ENCODE measurements at places on chromosomes 4 and X. TPM values are rescaled to one million over a fixed set of nuclear protein-coding genes. Genes with fewer than 3 reads are reported as not detected.

- DNase-seq, result no peak
Measured at GRCh38 chrX:71053217-71053621, 14.9 kb downstream of the SNX12 start.

- peak; percentile 2 for DNase-seq
Measured at GRCh38 chrX:145190801-145191389, 56.4 kb upstream of the SPANXN1 start.

DNA sequence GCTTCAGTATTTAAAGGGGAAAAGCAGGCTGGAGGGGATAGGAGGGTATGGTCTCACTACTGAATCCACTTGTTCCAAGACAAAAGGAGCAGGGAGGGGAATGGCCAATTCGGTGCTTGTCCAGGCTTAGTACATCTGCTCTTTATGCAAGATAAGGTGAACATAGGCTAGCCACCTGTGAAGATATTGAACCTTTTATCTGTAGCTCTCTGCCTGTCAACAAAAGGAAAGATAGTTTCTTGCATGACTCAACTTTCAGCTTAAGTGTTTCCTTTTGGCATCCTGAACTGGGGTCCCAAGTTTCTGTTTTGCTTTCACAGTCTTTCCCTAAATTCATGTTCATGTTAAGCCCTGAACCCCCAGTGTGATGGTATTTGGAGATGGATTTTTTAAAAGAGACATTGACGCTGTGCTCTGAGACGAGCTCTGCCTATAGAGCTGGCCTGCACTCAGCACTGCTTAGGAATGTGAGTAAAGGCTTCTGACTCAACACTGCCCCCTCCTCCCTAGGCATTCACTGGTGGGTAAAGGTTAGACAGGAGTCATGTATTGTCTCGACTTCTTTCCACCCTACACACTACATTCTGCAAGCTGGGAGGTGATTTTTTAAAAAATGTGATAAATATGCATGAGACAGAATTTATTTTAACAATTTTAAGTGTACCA is 28.2 kb downstream of the FAM149A start:
- no peak for DNase-seq

GRCh38 chrX:28278251-28278650 is 297.0 kb upstream of the DCAF8L1 start:
- DNase-seq, result no peak

GRCh38 chrX:8864161-8864560 is 63.0 kb upstream of the FAM9A start:
- no peak for DNase-seq

DNA sequence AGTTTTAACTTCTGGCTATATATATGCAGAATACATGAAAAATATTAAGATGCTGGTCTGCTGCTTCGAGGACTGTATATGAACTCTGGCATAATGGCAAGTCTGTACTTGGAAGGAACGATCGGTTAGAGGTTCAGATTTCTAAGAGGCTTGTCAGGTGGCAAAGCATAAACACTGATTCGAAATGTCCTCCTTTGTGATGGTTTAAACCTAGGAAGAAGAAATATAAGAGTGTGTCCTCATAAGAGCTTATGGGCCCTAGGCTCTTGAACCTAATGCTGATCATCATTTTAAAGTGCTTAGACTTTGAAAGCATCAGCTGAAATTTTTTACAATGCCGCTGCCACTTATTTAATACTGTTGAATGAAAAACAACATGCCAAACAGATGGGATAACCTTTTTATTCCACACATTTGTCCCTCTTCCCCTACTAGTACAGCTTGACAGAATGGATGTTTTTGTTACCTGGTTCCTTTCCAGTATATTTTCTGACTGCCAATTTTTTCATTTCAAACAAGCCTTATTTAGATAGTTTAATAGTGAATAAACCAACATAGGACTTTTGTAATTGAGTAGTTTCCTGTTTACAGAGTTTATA is 8.8 kb downstream of the SPRY1 start:
- no peak for DNase-seq

DNA sequence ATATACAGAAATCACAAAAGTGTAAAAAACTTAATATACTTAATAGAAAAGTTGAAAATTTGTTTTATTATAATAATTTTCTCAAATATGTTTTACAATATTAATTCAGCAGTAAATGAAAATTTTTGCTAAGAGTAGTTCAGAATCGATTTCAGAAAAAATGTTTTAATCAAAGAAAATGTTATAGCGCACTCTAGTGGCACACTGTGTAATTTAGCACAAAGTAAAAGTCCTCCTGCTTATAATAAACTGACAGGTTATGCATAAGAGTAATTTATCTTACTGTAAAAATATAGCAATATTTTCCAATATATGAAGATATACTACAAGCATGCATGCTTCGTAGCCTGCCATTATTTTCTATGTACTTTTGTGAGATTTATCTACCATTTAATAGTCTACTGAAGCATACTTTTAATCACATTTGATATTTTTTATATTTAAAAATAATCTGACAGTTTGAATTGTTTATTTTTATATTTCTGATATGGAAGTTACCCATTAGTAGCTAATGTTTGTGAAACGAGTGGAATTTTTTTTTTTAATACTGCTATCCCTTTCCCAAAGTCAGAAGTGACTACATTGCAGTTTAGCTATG is 217.9 kb upstream of the KLHL4 start:
- peak; percentile 9 for DNase-seq

- no peak for DNase-seq
Measured at GRCh38 chr4:48255072-48255958, 14.3 kb downstream of the TEC start.

GRCh38 chr4:158035662-158036195 is 137.1 kb downstream of the GASK1B start:
- no peak for DNase-seq

The MAGEB17 gene
- polyA plus RNA-seq, result not detected

The DIPK2B gene
- 24.2 TPM for polyA plus RNA-seq

The FHDC1 gene
- 5.6 TPM for polyA plus RNA-seq

The FAM120C gene
- polyA plus RNA-seq, result 8.7 TPM

- no peak for DNase-seq
Measured at GRCh38 chrX:78923198-78924015, 21.8 kb upstream of the P2RY10 start.

- DNase-seq, result no peak
Measured at GRCh38 chrX:71198066-71198465, 25.0 kb upstream of the GJB1 start.

- no peak for DNase-seq
Measured at GRCh38 chr4:176238826-176239225, 30.2 kb downstream of the ASB5 start.

- DNase-seq, result no peak
Measured at GRCh38 chrX:68177542-68177941, 255.8 kb downstream of the OPHN1 start.

GRCh38 chr4:83179205-83179604 is 64.7 kb upstream of the PLAC8 start:
- no peak for DNase-seq

DNA sequence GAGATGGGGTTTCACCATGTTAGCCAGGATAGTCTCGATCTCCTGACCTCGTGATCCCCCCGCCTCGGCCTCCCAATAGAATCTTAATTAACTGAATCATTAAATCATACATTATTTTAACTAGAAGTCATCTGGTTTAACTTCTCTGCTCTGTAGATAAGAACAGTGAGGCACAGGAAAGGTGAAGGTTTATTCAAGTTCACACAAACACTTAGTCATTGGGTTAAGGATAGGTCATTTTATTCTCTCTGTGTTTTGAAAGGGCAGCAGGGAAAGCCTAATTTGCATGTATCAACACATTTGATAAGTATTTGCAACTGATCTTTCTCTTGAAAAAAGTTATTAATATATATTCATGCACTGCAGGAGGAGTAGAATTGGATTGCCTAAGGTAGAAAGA is 1.1 kb upstream of the ETNPPL start:
- DNase-seq, result no peak

The PAGE2B gene
- 0.29 TPM for polyA plus RNA-seq

- no peak for DNase-seq
Measured at GRCh38 chr4:25165916-25166315, 5.7 kb upstream of the SEPSECS start.

The SERPINA7 gene
- not detected for polyA plus RNA-seq

- DNase-seq, result no peak
Measured at GRCh38 chr4:125397226-125397625, 82.5 kb downstream of the FAT4 start.

The CXorf49 gene
- not detected for polyA plus RNA-seq

- no peak for DNase-seq
Measured at GRCh38 chrX:117854806-117855205, 261.8 kb downstream of the KLHL13 start.

The IDUA gene
- polyA plus RNA-seq, result 13.9 TPM

The AMTN gene
- not detected for polyA plus RNA-seq

The CHST7 gene
- 4.0 TPM for polyA plus RNA-seq

- DNase-seq, result peak; percentile 78
Measured at GRCh38 chr4:164383358-164384220, 370.3 kb upstream of the SMIM31 start.

GRCh38 chr4:120773641-120774040 is 148.9 kb downstream of the PRDM5 start:
- DNase-seq, result no peak

The UGT2B17 gene
- not detected for polyA plus RNA-seq

The GPC3 gene
- 288 TPM for polyA plus RNA-seq

DNA sequence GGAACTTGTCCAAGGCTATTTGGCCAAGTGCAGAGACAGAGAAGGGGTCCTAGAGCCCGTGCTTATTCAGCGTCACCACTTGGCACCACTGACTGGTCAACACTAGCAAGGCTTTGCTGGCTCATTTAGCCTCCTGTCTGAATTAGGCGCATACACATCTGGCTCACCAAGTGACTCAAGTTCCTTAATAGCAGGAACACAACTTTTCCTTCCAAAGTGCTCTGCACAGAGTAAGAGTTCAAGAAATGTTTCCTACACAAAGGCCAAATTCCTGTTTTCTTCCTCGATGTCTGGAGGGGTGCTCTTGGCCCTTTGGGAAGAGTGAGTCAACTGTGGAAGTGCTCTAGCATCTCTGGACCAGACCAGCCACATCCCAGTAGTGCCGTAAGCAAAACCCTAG is 26.8 kb upstream of the CENPU start:
- no peak for DNase-seq

The KCNE5 gene
- polyA plus RNA-seq, result 61.0 TPM

The SERTM2 gene
- polyA plus RNA-seq, result 0.28 TPM

GRCh38 chrX:155071694-155072280 is 479 bp downstream of the BRCC3 start:
- DNase-seq, result no peak

DNA sequence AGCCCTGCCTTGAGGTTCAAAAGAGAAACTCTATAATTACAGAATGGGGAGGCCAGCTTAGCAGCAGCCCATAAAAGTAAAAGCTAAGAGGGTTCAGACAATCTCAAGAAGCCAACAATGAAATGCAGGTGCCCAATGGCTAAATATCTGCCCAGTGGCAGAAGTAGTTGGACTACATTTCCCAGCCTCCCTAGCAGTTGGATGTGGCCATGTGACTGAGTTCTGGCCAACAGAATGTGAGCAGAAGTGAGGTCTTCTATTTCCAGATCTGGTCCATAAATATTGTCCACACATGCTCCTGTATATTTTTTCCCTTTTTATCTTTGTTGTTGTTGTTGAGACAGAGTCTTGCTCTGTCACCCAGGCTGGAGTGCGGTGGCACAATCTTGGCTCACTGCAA is 127.9 kb upstream of the NHS start:
- no peak for DNase-seq

GRCh38 chr4:71614621-71615020 is 169.3 kb downstream of the GC start:
- no peak for DNase-seq

The AKAP14 gene
- polyA plus RNA-seq, result not detected

DNA sequence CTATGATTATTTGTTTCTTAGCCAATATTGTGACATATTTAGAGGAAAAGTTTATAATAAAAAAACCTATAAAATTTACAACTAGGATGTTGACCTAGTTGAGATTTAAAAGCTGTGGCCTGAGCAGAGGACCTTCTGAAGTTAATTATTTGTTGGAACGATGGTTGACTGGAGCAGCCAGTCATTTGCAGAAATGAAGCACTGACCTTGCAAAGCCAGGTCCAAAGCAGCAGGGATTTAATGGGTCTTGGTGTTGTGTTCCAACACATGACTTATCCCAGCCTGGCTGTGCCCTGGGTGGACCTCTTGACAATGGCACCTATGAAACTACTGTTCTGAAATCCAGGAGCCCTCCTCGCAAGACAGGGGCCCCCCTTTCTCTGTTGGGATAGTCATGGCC is 235.2 kb downstream of the FRAS1 start:
- no peak for DNase-seq

DNA sequence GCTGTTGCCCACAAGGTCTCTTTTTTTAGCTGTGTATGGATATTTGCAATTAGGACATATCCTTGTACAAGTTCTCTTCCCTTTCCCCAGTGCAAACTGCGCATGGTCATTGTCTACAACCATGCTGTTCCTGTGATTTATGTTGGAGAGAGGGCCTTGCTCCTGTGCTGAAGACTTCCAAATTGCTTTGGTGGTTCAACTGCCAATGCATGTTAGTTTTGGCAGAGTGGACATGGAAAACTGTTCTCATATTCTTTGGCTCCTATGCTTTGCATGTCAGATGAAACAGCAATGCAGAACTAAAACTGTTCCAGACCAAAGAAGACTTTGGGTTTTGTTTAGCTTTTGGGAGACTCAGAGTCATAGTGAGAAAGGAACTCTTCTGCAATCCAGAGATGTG is 148.8 kb upstream of the EDNRA start:
- no peak for DNase-seq

GRCh38 chr4:1413204-1413663 is 7.0 kb upstream of the NKX1-1 start:
- no peak for DNase-seq

- DNase-seq, result no peak
Measured at GRCh38 chr4:133190098-133190497, 41.0 kb downstream of the PCDH10 start.

- DNase-seq, result peak; percentile 17
Measured at GRCh38 chr4:25233737-25234389, at the start of gene PI4K2B. PI4K2B (plus strand) TSS chr4:25234033; CDS start chr4:25234164, 131 bp downstream.

DNA sequence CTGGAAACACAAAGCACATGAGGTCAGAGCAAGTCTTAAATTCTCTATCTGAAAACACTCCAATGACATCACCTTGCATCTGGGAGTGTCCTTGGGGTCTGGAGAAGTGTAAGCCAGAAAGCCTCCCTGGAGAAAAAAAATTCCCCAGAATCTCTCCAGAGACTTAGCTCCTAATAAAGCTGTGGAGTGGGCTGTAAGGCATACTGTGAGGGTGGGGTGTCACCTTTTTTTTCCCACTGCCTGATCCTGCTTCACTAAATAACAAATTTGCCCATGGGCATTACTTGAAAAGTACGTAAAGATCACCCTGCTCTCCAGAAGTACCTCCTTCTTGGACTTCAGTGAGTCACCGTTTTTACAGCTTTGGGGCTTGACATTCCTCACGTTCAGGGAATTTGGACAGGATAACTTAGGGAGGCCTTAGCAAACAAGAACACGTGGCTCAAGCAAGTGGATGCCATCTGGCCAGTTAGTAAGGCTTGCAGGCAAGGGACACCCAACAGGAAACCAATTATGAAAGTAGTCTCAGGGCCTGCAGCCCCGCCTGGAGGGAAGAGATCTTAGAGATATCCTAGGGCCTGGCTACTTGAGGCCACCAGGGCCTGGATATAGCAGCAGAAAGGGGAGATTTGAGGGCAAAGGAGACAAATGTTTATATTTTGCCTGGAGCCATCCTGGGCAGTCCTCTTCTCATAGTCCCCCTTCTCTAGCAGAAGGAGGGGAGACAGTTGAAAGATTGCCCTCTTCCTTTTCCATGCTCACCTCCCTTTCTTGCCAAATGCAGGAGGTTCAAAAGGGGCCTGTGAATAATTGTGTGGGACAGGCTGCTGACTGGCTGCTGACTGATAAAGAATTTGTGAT is 60.1 kb upstream of the PLAC1 start:
- DNase-seq, result no peak

The TLR2 gene
- polyA plus RNA-seq, result 2.2 TPM

Measured in forelimb muscle (tissue), 1 donor.